ENCODE measurements at places on chromosomes 1 and 21. TPM values are rescaled to one million over a fixed set of nuclear protein-coding genes. Genes with fewer than 3 reads are reported as not detected.

Gene PODN
- 0.39 TPM for total RNA-seq

Gene PGBD5
- total RNA-seq, result 0.79 TPM

Gene MATN1
- not detected for total RNA-seq

Gene KCNT2
- not detected for total RNA-seq

Gene ANGPTL3
- total RNA-seq, result not detected
